ENCODE measurements at places on chromosomes 4 and X.

DNA sequence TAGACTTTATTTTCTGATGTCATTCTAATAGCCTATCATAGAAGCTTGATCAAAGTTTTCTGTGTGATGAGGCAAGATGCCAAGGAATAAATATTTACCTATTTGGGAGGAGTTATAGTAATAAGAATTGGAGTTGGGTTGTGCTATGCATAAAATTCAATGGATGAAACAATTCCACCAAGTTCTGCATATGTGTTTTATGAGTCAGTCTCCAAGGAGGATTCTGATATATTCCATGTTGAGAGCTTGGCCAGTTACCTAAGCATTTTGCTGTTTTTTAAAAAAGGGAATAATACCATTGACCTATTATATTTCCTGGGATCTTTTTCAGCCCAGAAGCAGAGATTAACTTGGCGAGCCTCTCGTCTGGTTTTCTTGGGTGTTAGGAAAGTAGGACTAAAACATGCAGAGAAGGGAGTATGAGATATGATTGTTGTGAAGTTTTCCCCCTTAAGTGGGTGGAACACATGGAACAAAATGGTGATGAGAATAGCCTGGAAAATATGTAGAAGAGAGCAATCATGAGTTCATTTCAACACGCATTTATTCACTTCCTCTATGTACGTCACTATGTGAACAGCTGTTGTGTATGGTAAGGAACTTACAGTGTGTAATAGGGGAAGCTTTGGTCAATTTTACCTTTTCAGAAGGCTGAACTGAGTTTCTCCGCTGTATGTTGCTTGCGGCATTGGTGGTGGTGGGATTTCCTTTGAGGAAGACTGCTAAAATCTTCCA, 39.2 kb downstream of the POLA1 start:
- DNase-seq: no peak

DNA sequence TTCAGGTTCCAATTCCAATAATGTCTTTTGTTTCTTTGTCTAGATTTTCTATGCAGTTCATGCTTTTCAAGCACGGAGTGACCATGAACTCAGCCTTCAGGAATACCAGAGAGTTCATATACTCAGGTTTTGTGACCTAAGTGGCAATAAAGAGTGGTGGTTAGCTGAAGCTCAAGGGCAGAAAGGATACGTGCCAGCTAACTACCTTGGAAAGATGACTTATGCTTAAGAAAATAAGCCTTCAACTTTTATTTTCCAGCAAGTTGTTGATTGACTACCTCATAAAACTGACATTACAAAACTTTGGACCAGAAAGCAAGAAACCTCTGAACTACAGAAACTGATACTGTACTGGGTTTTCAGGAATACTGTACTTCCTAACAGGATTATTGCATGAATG, 30.8 kb downstream of the INTS12 start:
- DNase-seq: no peak

- no peak for DNase-seq
Measured at GRCh38 chr4:657338-657833, 16.7 kb downstream of the ATP5ME start.

DNA sequence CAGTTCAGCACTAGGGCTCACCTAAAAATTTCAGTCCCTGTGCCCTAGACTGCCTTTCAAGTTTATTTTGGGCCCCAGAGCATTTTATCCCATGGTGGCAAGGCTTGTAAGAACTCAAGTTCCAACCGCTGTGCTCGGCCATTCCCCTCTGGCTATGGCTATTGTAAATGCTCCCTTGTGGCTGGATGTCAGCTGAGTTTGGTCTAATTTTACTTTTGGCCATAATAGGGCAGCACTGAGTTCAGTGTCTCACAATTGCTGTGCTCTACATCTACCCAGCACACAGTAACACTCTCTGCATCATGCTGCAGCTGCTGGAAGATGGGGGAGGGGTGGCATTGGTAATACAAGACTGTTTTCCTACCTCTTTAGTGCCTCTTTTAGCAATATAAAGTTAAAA, 210.8 kb upstream of the IRS4 start:
- DNase-seq: no peak

- no peak for DNase-seq
Measured at GRCh38 chr4:177194906-177195305, 114.8 kb upstream of the NEIL3 start.

- no peak for DNase-seq
Measured at GRCh38 chr4:150140774-150141400, 62.6 kb downstream of the DCLK2 start.

DNA sequence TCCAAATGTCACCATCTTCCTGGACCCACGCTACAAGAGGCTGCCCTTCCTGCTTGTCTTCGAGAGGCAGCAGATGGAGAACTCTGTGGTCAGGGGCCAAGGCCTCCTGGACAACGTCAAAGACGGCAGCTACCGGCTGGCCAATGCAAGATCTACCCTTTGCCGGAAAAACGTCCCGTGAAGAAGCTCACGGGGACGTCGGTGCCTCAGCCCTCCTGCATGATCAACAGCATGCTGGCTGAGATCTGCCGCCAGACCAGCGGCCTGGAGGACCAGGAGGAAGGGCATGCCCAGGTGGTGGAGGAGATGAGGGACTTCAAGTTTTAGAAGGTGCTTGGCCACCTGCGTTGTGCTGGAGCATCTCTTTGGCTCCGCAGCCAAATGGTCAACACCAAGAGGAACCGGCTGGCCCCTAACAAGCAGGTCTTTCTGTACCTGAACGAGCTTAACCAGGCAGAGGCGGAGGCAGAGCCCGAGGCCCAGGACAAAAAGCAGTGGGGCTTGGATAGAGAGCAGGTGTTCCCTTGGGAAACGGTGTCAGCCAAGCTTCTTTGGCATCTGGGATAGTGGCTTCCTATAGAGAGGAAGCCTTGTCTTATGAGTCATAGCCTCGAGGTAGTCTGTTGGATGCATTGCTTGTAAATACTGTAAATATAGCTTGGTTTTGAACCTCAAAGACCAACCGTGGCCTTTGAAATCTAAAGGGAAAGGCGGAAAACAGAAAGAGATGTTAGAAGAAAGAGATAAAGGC, 94.8 kb upstream of the ELOVL6 start:
- no peak for DNase-seq

DNA sequence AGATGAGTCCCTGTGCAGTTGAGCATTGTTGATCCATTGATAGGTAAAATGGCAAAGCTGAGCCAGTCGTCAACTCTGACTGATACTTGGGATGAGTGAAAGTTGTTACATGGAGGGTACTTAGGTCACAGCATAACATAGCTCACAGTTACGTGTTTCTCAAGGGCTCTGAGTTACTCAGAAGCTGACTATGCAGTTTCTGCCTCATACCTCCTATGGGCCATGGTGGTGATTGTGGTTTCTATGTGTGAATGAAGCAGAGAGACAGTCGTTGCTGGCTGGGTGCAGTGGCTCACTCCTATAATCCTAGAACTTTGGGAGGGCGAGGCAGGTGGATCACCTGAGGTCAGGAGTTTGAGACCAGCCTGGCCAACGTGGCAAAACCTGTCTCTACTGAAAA, 30.8 kb downstream of the FRMPD3 start:
- DNase-seq: no peak

GRCh38 chrX:500481-501010, 113.8 kb upstream of the PPP2R3B start:
- no peak for DNase-seq

DNA sequence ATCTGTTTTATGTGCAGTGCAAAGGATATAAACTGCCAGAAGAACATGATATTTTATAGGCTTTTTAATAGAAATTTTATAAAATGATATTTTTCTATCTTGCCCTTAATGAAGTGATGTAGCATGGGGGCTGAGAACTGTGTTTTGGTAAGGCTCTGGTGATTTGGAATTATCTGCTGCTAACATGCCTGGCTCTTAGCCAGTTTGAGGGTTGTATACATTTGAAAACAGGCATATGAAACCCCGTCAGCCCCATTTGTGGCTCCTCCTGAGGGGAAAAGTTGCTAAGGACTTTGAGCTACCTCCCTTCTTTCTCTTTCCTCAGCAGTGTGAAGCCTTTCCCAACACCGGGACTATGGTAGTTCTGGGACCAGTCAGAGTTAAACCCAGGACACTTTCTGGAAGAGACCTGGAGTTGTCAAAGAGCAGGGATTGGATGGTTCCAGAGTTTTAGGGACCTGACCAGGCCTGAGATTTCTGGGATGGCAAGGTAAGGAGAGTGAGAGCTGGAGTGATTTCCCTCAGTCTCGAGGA, 4.7 kb downstream of the SFRP2 start:
- no peak for DNase-seq

DNA sequence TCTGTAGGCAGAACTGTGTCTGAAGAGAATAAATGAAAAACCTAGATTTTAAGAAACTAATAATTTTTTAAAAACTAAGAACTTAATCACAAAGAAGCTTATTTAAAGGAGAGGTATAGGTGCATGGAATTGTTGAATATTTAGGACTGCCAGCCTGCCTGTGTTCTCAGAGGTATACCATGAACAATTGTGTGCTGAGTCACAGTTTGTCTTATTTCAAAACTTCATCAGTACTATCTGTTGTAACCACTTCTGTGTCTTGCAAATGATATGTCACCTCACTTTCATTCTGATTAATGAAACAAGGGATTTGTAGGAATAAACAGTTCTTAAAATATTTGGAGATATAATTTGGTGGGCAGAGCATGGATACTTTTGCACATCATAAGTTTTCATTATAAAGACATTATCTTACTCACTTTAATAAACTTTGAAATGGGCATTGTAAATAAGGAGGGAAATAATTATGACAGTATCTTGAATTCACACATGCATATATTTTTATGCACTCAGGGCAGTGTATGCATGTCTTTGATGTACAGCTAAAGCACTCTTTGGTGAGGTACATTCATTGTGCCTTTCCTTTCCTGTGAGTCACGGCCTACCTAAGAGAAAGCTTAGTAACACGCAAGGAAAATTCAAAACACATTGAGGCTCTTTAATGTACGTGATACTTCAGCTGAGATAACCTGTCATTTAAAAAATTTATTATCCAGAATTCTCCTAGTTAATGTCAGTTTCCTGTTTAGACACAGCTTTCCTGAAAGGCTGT, 31.7 kb downstream of the STOX2 start:
- DNase-seq: no peak

DNA sequence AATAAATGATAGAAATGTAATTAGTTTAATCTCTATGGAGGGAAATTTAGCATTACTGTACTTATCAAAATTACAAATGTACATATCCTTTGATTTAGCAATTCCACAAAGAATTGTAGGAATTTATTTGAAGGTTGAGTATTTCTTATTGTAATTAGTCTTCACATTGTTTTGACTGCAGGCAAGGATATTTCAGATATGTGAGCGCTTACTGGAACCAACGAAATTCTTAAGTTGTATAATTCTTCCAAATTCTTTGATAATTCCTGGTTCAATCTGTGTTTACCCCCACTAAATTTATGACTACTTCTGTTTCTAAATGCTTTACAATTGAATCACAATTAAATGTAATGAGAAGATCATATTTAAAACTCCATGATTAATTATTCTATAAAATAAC, 26.9 kb upstream of the WWC2 start:
- DNase-seq: no peak

GRCh38 chrX:132463411-132463810, 25.4 kb downstream of the MBNL3 start:
- no peak for DNase-seq

GRCh38 chr4:62627141-62627540, 1427.0 kb downstream of the ADGRL3 start:
- DNase-seq: no peak

DNA sequence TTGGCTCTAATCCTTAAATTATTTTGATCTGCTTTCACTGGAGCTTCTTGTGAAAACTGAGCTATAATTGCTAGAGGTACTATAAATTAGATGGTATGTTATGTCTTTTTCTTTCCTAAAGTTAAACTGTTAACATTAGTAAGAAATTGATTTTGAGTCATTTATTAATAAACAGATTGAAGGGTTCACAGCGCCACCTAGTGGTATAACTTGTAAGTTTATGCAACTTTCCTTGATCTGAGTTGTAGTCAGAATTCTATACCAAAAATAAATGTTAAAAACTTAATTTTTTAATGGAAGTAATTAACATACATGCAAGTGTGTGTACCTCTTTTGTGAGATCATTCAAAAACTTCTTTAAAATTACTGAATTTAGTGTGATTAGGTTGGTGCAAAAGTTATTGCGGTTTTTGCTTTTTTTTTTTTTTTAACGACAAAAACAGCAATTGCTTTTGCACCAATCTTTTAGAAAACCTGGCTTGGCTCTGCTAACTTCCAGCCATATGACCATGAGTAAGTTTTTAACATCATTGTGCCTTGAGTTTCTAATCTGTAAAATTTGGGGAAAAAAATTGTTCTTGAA, 151.5 kb downstream of the CENPC start:
- no peak for DNase-seq

DNA sequence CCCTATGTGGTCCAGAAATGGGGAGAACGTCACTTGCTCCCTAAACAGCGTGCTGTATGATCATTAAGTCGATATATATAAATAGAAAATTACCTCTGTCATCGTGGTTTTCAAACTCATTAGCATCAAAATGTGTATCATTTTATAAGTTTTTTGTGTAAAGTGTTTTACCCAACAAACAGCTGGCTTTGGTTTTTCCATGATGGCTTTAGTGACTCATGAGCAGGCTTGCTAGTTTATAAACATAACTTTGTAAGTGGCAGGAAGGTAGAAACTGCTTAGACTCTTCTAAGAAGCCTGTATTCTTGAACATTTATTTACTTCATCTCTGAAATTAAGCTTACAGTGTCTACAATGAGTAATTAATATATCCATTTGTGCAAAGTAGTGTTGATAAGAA, 108.4 kb upstream of the DIPK2B start:
- no peak for DNase-seq

- DNase-seq: no peak
Measured at GRCh38 chr4:100311181-100311580, 120.9 kb upstream of the DDIT4L start.

DNA sequence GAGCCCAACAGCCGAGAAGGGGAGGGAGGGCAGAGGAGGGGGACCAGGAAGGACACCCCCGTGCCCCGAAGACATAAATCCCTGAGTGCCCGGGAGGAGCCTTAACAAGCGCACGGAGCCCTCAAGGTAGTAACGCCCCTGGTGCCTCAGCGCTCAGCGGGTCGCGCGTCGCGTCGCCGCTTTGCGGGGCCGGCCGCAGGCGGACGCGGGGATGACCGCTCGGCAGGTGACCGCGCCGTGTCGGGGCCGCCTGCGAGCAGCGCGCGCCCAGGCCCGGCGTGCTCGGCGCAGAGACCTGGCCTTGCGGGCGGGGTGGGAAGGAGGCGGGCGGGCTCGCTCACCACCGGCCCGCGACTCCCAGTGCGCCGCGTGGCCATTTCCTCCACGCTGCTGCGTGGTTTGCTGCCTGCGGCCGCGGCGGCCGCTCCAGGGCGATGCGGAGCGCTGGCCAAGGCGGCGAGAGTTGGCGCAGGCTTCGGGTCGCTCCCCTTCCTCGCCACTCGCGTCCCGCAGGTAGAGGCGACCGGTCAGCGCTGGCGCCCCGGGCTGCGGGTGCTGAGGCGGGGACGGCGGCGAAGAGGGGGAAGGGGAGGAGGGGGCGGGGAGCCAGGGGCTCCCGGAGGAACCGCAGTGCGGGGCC, 632 bp downstream of the CCSER1 start:
- no peak for DNase-seq

DNA sequence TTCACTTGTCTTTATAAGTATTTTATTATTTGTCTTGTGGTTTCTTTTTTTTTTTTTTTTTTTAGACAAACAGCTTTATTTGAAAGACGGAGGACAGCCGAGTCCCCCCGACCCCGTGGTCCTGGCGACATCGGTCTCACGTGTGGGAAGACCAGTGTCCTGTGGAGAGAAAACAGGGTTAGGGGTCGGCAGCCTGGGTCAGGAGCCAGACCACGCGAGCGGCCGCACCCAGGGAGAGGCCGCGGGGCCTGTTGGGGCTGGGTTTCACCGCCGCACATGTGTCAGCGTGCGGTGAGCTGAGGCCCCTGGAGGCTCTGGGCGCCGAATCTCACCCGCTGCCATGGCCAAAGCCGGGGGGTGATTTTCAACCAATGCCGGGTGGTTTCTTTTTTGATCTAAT, 17.8 kb upstream of the RAB33B start:
- DNase-seq: no peak
